Stimulated activated CD4-positive, alpha-beta T cell treated with anti-CD3 and anti-CD28 coated beads, Interleukin-1b, Interleukin-23, amount 100 ng/mL, for 4 hours (primary cell): ENCODE measurements at places on chromosomes 7 and 10.

DNA sequence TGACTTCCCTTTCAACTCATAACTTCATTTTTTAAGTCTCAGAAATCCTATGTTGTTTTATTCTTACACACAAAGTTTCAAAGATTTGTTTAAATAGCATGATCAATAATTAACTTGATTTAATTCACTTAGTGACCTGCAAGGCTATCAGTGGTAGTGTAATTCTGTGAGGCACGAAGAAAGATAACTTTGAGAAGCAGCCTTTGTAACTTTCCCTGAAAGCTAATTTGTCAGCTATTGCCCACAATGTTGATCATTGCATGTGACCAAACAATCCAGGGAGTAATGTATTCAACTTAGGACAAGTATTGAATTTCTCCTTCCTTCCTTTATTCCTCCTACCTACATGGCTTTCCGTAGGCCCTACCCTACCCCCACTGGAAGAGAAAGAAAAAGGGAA, 111.0 kb downstream of the SEMA3D start:
- no peak for DNase-seq

DNA sequence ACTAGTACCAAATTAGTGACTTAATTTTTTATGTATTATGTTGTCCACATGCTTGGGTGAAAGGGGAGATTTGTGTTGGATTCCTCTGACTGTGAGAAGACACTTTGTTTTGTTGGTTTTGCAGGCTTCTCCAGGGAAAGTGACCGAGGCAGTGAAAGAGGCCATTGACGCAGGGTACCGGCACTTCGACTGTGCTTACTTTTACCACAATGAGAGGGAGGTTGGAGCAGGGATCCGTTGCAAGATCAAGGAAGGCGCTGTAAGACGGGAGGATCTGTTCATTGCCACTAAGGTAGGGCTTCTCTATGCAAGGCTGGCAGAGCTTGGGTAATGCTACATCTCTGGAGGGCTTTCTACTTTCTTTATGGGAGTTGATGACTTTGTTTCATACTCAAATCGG, 4.5 kb downstream of the AKR1E2 start:
- DNase-seq, result no peak

DNA sequence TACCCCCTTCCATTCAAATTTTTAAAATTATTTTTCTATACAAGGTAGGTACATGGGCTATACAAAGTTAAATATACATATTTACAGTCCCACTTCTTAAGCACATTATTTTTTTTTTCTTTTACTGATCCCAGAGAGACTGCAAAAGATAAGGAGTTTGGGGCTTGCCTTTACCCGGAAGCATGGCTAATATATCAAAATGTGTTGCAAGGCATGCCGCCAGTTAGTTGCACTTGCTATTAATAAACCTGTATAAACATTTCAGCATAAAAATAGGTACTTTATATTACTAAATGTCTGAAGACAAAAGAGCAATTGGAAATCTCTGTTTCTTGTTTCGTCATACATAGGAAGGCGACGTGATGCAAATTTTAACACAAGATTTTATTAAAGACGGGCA, 21.5 kb upstream of the PDLIM1 start:
- no peak for DNase-seq

- DNase-seq, result no peak
These were observed 457 bp downstream of the PLOD3 start for GRCh38 chr7:101216860-101217387.

DNA sequence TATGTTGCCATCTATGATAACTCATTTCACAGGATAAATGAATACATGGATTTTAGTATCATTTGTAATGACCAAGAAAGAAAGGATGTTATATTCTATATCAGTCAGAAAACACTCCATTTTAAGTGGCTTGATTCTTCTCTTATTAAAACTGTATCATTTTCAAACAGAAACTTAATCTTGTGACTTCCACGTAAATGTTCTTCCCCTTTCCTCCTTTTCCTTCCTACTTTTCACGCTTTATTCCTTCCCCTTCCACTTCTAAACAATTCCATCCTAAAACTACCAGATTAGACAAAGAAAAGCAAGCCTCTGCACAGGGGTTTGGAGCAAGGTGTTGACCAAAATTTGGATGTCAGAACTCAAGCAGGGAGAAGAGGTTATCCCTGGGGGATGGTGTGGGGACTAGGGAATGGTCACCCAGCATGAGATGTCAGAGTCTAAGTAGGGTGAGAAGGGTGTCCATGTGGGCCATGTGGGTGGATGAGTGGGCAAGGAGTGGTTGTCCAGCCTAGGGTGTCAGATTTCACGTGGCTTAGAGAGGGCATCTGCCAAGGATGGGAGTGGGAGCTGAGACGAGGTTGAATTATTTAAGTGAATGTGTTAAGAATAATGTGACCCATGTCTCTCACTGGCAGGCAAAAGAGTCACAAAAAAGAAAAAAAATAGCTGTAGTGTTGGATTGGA, 5.0 kb upstream of the GSAP start:
- DNase-seq, result no peak
